Activated T-cell treated with anti-CD3 and anti-CD28 coated beads, Interleukin-2, amount 50 U/mL, for 72 hours (primary cell): ENCODE measurements at places on chromosomes 5 and 9. TPM values are rescaled to one million over a fixed set of nuclear protein-coding genes. Genes with fewer than 3 reads are reported as not detected.

Gene TTC16
- total RNA-seq = 0.55 TPM

DNA sequence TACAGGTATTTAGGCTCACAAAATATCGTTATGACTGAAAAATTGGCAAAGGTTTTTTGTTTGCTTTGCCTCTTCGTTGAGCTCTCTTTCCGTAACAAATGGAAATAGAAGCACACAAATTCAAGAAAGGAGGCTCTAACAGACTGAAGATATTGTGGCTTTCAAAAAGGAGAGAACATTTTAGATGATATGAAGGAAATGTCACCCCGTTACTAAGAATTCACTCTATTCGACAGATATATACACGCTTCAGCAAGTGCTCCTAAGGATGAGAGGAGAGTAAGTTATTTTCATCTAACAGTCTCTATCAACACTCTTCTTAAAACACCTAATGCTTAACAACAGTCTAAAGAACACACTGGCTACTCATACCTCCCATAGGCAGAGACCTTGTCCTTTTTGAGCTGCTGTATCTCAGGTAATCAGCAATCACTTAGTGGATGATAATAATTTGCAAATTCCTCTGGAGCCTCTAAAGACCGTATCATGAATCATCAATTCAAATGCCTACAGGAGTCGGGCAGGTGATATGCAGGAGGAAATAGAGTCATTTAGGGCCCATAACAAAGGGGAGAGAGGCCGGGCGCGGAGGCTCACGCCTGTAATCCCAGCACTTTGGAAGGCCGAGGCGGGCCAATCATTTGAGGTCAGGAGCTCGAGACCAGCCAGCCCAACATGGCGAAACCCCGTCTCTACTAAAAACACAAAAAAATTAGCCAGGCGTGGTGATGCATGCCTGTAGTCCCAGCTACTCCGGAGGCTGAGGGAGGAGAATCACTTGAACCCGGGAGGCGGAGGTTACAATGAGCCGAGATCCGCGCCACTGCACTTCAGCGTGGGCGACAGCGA, 1.4 kb upstream of the HSDL2 start:
- peaks cover 54% of the 10 kb centered on the region for H3K4me1 ChIP-seq
- peaks cover 6% of the 10 kb centered on the region for H3K36me3 ChIP-seq
- peak overlapping the region; percentile 99 for H3K4me3 ChIP-seq

- H3K27ac ChIP-seq = peak overlapping the region; percentile 57
- H3K4me3 ChIP-seq = peak overlapping the region; percentile 90
- H3K4me1 ChIP-seq = peaks cover 47% of the 10 kb centered on the region
- no peak for DNase-seq
- H3K36me3 ChIP-seq = peaks cover 15% of the 10 kb centered on the region
- H3K27me3 ChIP-seq = peaks cover 13% of the 10 kb centered on the region
Measured at GRCh38 chr5:6714226-6715041, 1.2 kb downstream of the TENT4A start.

- H3K4me3 ChIP-seq = no peak overlapping the region
- H3K27me3 ChIP-seq = no peaks in the 10 kb centered on the region
- DNase-seq = no peak
- H3K4me1 ChIP-seq = no peaks in the 10 kb centered on the region
- no peak overlapping the region for H3K27ac ChIP-seq
- no peaks in the 10 kb centered on the region for H3K36me3 ChIP-seq
Measured at GRCh38 chr5:17411436-17412402, 86.3 kb upstream of the TAF11L2 start.

- no peak for DNase-seq
- no peaks in the 10 kb centered on the region for H3K36me3 ChIP-seq
- no peaks in the 10 kb centered on the region for H3K4me1 ChIP-seq
- H3K27me3 ChIP-seq = no peaks in the 10 kb centered on the region
- no peak overlapping the region for H3K27ac ChIP-seq
Measured at GRCh38 chr9:114214686-114215414, 59.5 kb downstream of the COL27A1 start.

DNA sequence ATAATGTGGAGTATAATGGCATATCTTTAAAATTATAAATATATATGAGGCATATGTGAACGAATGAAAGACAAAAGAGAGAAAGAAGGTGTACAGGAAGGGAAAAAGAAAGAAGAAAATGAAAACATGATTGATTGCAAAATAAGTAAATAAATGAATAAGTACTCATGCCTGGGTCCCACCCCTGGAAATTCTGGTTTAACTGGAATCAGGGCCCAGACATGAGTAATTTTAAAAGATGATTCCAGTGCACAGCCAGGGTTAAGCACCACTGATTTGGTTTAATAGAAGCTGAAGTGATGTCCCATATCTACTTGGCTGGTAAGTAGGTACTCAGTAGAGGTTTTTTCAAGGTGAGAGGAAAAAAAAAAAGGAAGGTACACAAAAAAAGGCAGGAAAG, 34.0 kb upstream of the HOMER1 start:
- no peak for DNase-seq
- no peak overlapping the region for H3K27ac ChIP-seq
- H3K27me3 ChIP-seq = no peaks in the 10 kb centered on the region
- H3K4me1 ChIP-seq = peaks cover 4% of the 10 kb centered on the region
- H3K36me3 ChIP-seq = peaks cover 2% of the 10 kb centered on the region

Gene WNT8A
- total RNA-seq = not detected

DNA sequence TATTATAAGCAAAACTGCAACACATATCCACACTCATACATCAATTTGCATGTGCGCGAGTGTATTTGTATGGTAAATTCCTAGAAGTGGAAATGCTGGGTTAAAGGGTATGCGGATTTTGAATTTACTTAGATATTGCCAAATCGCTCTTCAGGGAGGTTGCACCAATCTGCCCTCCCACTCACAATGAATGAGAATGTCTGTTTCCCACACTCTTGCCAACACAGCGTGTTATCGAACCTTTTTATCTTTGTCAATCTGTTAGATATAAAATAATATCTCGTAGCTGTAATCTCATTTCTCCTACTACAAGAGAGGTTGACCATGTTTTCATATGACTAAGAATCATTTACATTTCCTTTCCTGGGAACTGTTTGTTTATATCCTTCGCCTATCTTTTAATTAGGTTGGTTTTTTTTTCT, 35.7 kb downstream of the LHX2 start:
- no peaks in the 10 kb centered on the region for H3K4me1 ChIP-seq
- no peaks in the 10 kb centered on the region for H3K36me3 ChIP-seq
- DNase-seq = no peak
- no peak overlapping the region for H3K27ac ChIP-seq
- peaks cover 79% of the 10 kb centered on the region for H3K27me3 ChIP-seq
- H3K4me3 ChIP-seq = no peak overlapping the region

GRCh38 chr9:128983536-128983935, 36.0 kb downstream of the NUP188 start:
- no peak for DNase-seq
- H3K4me3 ChIP-seq = no peak overlapping the region
- no peak overlapping the region for H3K27ac ChIP-seq
- H3K27me3 ChIP-seq = no peaks in the 10 kb centered on the region
- peaks cover 13% of the 10 kb centered on the region for H3K36me3 ChIP-seq

- no peak overlapping the region for H3K27ac ChIP-seq
- no peaks in the 10 kb centered on the region for H3K27me3 ChIP-seq
- no peaks in the 10 kb centered on the region for H3K4me1 ChIP-seq
- H3K4me3 ChIP-seq = no peak overlapping the region
Measured at GRCh38 chr5:10652606-10653005, 88.7 kb downstream of the ANKRD33B start.

Gene TTF1
- 23.3 TPM for total RNA-seq

- no peaks in the 10 kb centered on the region for H3K36me3 ChIP-seq
- no peak overlapping the region for H3K27ac ChIP-seq
- no peak overlapping the region for H3K4me3 ChIP-seq
Measured at GRCh38 chr9:109743696-109744095, 36.3 kb upstream of the PALM2AKAP2 start.

Gene NR2F1
- total RNA-seq = not detected

DNA sequence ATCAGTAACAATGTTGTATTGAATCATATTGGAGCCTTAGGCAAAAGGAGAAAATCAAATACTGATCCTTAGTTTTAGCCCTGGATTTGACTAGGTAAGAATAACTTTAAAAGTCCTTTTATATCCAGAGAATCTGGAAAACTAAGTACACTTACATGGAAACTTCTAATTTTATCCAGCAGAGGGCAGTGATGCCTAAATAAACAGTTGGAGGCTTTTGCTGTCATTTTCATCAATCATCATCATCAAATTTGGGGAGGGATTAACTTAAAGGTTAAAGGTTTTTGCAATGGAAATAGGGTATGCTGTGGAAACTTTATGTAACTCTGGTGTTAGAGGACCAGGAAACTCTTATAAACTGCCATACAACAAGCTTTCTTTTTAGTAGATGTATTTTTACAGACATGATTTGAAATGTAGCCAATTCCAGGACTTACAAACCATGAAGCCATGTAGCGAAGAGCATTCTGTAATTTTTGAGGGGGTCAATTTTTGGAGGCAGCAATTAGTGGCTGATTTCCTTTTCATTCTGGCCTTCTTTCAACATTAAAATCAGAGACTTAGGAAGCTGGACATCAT, 112.7 kb downstream of the OSTF1 start:
- no peak overlapping the region for H3K27ac ChIP-seq
- peaks cover 8% of the 10 kb centered on the region for H3K4me1 ChIP-seq

- no peaks in the 10 kb centered on the region for H3K36me3 ChIP-seq
- peak overlapping the region; percentile 88 for H3K27ac ChIP-seq
- peak overlapping the region; percentile 93 for H3K4me3 ChIP-seq
- no peaks in the 10 kb centered on the region for H3K27me3 ChIP-seq
- DNase-seq = no peak
Measured at GRCh38 chr5:176540956-176541337, 3.7 kb upstream of the RNF44 start.

- H3K4me3 ChIP-seq = no peak overlapping the region
- peaks cover 62% of the 10 kb centered on the region for H3K27me3 ChIP-seq
- H3K27ac ChIP-seq = no peak overlapping the region
- DNase-seq = no peak
- no peaks in the 10 kb centered on the region for H3K36me3 ChIP-seq
Measured at GRCh38 chr5:35063414-35063813, 15.7 kb upstream of the AGXT2 start.

DNA sequence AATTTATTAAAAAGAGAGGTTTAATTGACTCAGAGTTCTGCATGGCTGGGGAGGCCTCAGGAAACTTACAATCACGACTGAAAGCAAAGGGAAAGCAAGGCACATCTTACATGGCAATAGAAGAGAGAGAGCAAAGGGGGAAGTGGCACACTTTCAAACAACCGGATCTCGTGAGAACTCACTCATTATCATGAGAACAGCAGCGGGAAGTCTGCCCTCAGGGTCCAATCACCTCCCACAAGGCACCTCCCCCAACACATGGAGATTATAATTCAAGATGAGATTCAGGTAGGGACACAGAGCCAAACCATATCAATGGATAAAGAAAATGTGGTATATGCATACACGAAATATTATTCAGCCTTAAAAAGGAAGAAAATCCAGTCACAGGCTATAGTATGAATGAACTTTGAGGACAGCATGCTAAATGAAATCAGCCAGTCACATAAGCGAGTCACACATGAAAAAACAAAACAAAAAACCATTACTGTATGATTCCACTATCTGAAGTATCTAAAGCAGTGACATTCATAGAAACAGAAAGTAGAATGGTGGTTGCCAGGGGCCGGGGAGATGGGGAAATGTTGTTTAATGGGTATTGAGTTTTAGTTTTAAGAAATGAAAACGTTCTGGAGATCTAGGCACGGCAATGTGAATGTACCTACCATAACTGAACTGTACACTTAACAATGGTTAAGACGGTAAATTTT, 83.4 kb upstream of the PCA3 start:
- H3K4me1 ChIP-seq = peaks cover 15% of the 10 kb centered on the region
- no peak overlapping the region for H3K4me3 ChIP-seq
- no peaks in the 10 kb centered on the region for H3K27me3 ChIP-seq
